ENCODE measurements at places on chromosomes 11 and 22. TPM values are rescaled to one million over a fixed set of nuclear protein-coding genes. Genes with fewer than 3 reads are reported as not detected.

CLDN5 gene
- 38.9 TPM for total RNA-seq

IGLL1 gene
- total RNA-seq, result not detected

CHCHD10 gene
- 232 TPM for total RNA-seq

MYBPC3 gene
- total RNA-seq, result 0.18 TPM

MMP27 gene
- not detected for total RNA-seq

BID gene
- total RNA-seq, result 31.3 TPM

DBX1 gene
- not detected for total RNA-seq

MIOX gene
- total RNA-seq, result not detected

CCDC73 gene
- 0.26 TPM for total RNA-seq

KMT5B gene
- total RNA-seq, result 67.6 TPM

SMTNL1 gene
- total RNA-seq, result not detected

PDGFD gene
- total RNA-seq, result 3.4 TPM

OR5B21 gene
- total RNA-seq, result not detected

ARHGEF12 gene
- 163 TPM for total RNA-seq

GTF2H1 gene
- 61.4 TPM for total RNA-seq

TUBA8 gene
- total RNA-seq, result 2.6 TPM

SYCE3 gene
- total RNA-seq, result not detected

OR11H1 gene
- not detected for total RNA-seq

DNA sequence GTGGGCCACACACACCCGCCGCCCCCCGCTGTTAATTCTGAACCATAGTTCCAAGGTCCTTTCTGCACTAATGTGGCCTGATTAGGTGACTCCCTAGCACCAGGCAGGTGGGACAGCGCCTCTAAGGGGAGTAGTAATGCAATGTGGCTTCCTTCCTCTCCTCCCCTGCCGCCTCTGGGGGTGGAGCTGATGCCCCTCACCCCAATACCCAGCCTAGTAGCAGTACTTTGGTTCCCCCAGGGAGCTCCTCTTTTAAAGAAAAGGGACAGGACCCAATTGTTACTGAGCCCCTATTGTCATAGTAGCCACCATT lies 14.4 kb downstream of the RTN4RL2 start:
- no peak for DNase-seq

- DNase-seq, result no peak
Observed at GRCh38 chr11:121004206-121004840, 19.6 kb upstream of the TBCEL start.

GRCh38 chr11:60731586-60731985 lies 7.1 kb downstream of the MS4A18 start:
- DNase-seq, result no peak

DNA sequence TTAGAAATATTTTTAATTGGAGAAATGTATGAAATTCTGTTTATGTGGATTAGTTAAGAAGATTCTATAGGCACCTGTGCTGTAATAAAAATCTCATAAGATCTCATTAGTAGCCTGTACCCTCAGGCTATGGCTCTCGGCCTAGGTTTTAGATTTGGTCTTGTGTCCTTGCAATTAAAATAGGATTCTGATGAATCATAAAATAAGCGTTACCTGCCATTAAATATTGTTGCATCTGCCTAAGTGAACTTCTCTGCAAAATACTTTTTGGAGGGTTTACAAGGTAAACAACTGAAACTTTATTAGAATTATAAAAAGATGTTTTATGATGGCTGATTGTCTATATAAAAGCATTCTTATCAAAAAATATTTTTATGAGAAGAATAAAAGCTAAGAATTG lies 804.1 kb upstream of the ANO3 start:
- no peak for DNase-seq

DNA sequence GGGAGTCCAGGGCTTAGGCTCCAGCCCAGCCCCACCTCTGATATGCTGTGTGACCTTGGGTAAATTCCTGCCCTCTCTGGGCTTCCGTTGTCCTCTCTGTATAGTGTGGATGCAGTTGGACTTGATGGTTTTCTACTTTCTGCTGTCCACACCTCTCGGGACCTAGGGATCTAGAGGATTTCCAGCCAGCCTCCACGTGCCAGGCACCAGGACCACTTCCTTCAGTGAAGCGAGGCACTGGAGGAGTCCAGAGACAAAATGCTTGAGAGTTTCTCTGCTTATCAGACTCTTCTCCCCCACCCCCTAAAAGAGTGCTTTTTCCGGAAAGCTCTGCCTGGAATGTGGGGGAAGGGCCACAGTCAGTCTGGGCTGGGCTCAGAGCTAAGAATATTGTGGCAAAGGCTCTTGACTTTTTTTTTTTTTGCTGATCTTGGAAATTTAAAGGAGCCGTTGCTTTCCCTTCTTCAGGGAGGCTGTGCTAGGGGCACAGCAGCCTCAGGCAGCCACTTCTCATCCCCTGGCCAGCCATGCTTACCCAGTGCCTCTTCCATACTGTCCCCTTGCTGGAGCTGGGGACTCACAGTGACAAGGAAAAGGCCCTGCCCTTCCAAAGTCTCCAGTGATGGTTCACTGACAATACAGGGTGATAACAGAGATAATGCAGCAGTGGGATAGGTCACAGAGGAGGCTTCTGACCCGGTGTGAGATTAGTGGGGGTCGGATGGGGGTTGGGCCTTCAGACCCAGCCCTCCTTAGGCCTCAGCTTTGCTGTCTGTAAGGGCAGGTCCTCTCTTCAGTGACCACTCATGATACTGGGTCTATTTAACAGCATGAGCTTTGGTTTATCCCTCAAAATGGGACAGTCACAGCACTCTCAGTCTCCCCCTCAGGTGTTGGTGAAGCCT lies 2.9 kb upstream of the SERPINH1 start:
- DNase-seq, result peak; percentile 78

DNA sequence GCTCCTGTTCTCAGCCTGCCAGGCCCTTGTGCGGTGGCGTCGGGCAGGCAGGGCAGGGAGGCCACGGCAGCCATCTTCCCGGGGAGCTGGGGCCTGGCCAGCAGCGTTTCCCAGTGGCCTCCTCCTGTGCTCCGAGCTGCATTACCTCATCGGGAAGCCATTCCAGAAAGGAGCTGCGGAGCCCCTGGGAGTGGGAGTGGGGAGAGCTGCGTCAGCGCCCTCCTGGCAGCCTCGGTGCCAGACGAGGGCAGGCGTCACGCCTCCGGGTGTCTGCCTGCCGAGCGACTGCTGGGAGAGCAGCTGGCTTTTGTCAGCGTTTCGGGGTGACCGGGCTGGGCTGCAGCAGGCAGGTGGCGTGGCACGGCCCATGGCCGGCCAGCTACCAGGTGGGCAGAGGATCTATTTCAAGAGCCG lies 30.9 kb upstream of the WNT7B start:
- DNase-seq, result peak; percentile 76

- no peak for DNase-seq
Observed at GRCh38 chr22:27192135-27192829, 534.9 kb downstream of the MIAT start.

DNA sequence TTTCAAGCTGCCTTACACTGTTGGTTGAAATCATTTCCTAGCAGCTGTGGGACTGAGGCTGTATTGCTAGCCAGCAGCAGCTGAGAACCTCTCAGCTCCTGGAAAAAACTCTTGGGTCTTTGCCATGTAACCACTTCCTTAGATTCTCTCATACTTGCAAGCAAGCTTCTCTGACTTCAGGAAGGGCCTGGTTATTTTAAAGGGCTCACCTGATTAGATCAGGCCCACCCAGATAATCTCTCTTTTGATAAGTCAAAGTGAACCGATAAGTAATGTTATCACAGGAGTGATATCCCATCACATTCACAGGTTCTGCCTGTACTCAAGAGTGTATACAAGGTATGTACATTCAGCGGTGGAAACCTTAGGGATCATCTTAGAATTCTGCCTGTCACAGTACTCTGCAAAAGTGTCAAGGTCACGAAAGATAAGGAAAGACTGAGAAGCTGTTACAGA lies 7.4 kb upstream of the CLPB start:
- DNase-seq, result no peak

- DNase-seq, result no peak
Observed at GRCh38 chr11:20155683-20156279, 4.5 kb downstream of the DBX1 start.

GRCh38 chr22:17802822-17803221 lies 28.6 kb upstream of the BID start:
- DNase-seq, result no peak

GRCh38 chr11:19811380-19811779 lies 98.7 kb downstream of the NAV2 start:
- no peak for DNase-seq

GRCh38 chr11:69540118-69541000 lies 58.9 kb downstream of the LINC01488 start:
- no peak for DNase-seq

GRCh38 chr22:27844656-27845591 lies 43.4 kb upstream of the MN1 start:
- DNase-seq, result peak; percentile 40

GRCh38 chr11:64759722-64760719 lies at the start of gene PYGM:
PYGM (minus strand) TSS chr11:64759974; CDS start chr11:64759898, 76 bp downstream.
- DNase-seq, result no peak

GRCh38 chr11:79940974-79941735 lies 500.3 kb upstream of the TENM4 start:
- DNase-seq, result no peak

- no peak for DNase-seq
Observed at GRCh38 chr22:27882507-27883290, 36.4 kb downstream of the PITPNB start.

- no peak for DNase-seq
Observed at GRCh38 chr11:128735935-128736605, 42.2 kb downstream of the FLI1 start.

DNA sequence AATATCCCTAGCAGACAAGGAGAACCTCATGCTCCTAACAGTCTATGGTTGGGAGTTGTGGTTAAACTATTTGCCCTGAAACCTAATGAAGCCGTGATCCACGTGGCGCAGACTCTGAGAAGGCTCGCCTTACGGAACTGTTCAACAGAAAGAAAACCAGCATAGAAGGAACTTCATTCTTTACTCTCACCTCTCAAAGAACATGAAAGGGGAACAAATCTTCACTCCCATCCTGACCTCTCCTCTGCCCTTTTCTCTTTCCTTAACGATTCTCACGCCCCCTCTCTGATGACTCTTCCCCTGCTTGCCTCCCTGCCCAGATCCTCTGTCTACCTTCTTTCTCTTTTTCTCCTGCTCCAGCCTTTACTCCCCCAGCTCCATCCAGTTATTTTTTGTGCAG lies 54.2 kb downstream of the IRAG1 start:
- peak; percentile 14 for DNase-seq

DNA sequence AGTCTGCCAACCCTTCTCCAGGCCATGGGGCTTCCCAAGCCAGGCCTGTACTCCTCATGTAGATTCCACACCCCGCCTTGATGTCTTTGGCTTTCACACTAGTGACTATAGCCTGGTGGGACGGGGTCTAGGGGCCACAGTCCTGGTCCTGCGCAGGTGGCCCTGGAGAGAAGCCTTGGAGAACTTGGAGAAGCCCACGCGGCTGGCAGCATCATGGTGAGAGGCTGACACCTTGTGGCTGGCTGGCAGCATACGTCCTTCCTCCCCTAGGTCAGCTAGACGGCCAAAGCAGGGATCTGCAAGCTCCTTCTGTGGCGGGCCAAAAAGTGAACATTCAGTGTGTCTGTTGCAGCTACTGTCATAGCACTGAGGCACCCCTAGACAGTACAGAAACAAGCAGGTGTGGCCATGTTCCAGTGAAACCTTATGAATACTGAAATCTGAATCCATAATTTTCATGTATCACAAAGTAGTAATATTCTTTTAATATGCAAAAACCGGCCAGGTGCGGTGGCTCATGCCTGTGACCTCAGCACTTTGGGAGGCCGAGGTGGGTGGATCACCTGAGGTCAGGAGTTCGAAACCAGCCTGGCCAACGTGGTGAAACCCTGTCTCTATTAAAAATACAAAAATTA lies 42.0 kb downstream of the FAM83F start:
- DNase-seq, result peak; percentile 60

DNA sequence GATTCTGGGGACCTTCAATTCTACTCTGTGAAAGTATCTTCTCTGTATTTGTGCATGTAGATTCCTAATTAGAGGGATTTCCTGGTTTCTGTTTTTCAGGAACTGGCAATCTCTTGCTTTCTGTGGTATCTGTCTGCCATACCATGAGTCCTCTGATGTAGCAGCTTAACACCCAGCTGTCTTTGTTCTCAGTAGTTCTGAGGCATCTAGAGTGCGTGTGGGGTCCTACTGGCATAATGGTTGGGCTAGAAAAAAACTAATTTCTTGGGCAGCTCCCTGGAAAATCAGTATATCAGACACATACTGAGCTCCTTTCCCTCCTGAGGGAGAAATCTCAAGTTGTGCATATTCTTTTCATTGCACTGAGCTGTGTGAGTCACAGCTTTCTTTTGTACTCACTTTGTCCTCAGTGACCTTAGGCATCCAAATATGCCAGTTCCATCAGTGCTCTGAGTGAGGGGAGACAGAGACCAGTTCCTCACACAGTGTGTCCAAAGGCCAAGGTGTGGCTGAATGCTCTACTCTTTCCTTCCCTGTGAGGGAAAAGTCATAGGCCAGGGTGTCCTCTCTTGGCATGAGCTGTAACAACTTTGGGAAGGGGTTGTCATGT lies 35.5 kb upstream of the SLC22A24 start:
- DNase-seq, result no peak

Measured in ureter (tissue), 1 donor.